Activated naive CD8-positive, alpha-beta T cell treated with anti-CD3 and anti-CD28 coated beads, Interleukin-2, amount 10 ng/mL, durations not matched to agents 7 days and 5 days (primary cell): ENCODE measurements at places on chromosomes 1 and 21.

DNA sequence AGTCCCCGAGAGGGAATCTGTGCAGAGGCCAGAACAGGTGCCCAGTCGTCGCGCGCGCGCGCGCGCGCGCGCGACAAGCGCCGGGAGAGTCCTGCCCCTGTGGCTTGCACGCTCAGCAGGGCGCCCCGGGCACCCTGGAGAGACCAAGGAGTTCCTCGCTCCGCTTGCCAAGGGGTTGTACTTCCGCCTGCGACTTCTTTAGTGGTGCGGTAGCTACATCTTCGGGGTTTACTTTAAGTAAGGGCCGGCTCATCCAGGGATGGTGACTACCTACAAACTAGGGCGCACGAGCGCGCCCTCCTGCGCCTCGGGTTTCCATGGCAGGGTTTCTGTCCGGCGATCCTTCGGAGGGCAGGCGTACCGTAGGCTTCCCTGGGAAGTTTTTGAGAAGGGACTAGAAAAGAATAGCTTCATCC is 1.4 kb downstream of the LHX4 start:
- peak; percentile 47 for DNase-seq

DNA sequence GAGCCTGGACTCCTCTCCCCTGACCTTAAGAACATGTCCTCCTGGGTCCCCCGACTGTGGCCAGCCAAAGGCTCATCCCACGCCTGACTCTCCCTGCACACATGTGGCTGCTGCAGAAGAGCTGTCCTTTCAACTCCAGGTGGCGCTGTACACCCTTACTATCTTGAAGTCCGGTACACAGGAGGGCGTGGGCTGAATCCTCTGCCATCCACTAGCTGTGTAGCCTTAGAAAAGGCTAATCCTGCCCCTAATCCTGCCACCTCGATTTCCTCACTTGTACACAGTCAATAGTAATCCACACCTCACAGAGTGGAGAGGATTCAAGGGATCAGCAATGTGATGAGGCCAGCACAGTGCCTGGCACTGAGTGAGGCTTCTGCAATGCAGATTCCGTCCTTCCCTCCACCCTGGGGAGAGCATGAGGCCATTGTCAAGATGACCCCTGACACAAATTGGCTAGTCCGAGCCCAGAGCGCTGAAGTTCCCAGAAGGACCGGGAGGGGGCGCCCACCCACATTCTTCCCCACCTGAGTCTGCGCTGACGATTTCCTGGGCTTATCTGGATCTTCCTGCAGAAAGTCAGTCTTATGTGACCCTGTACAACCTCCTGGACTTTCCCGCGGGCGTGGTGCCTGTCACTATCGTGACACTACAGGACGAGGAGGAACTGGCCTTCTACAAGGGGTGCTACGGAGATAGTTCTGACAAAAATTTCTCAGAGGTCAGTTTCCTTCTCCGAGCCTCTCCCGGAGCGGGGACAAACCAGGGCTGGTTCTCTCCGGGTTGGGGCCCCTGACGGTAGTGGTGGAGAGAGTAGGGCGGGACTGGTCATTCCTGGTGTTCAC is 47.1 kb upstream of the DMBX1 start:
- peak; percentile 82 for DNase-seq

GRCh38 chr1:78831731-78832360 is 174.7 kb downstream of the ADGRL4 start:
- no peak for DNase-seq

DNA sequence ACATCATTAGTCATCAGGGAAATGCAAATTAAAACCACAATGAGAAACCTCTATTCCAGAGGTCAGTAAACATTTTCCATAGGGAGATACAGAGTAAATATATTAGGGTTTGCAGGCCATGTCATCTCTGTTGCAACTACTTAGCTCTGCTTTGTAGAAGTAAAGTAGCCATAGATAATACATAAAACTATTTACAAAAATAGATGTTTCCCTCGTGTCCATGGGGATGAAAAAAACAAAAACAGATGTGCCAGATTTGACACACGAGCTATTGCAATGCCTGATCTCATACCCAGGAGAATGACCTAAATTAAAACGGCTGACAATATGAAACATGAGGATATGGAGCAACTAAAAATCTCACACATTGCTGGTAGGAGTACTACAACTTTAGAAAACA is 17.3 kb downstream of the LTN1 start:
- no peak for DNase-seq

DNA sequence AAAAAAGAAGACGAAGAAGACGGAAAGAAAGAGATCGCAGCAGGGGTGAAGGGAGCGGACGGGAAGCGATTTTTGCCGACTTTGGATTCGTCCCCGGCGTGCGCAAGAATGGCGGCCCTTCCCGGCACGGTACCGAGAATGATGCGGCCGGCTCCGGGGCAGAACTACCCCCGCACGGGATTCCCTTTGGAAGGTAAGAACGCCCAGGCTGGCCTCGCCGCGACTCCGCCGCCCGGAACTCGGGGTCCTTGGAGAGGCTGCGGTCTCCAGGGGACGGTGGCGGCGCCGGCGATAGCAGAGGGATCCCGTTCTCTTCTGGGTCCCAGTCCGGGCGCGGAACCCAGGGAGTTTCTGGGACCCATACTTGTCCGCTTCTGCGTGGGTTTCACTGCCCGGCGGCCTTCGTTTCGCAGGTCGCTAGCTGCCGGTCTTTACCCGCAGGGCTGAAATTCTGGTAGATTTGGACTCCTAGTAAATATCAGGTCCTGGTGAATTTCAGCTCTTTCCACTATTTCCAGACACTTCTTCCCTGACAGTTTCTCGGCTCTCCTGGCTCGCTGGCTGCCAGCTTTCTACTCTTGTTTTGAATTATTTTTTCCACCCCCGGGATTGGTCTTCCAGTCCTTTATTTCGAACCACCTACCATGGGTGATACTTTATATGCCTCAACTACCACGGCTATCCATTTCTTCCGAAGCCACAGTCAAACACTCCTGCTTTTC is 1.0 kb downstream of the PAX7 start:
- DNase-seq, result no peak

DNA sequence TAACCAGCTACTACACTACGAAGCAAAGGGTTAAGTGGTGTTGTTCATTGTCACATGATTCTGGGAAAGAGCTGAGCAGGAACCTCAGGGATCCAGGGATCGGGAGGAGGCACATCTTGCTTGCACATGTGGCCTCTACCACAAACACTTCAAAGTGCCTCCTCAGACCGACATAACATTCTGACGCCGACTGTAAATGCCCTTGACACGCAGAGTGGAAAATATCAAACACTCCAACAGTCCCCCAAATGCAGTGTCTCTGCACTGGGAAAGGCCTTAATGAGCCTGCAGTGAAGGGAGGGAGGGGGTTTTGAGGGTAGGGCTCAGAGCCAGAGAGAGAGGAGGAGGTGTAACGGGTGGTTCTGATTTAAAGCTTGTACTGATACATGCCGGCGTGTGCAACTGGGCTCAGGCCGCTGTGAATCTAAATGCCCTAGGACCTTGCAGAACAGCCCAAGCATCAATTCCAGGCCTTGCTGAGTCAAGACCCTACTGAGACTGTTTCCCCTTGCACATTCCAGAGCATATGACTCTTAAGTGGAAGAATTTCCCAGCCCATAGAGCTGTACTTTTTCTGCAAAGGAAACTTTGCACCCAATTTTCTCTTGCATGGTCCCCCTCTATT is 163.7 kb downstream of the NTMT2 start:
- no peak for DNase-seq

DNA sequence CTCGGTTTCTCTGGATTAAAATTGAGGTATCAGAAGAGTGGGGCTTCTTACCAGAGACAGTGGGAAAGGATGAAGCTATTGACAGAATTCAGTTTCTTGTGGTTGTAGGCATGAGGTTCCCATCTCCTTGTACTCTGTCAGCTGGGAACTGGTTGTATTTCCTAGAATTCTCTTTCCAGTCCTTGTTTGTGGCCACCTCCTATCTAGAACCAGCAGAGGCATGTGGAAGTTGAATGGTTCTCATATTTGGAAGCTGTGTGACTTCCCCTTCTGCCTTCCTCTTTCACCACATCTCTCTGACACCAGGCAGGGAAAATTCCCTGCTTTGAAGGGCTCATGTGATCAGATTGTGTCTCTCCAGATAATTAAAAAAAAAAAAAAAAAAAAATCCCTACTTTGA is 457.7 kb upstream of the ADAMTS5 start:
- DNase-seq, result no peak

DNA sequence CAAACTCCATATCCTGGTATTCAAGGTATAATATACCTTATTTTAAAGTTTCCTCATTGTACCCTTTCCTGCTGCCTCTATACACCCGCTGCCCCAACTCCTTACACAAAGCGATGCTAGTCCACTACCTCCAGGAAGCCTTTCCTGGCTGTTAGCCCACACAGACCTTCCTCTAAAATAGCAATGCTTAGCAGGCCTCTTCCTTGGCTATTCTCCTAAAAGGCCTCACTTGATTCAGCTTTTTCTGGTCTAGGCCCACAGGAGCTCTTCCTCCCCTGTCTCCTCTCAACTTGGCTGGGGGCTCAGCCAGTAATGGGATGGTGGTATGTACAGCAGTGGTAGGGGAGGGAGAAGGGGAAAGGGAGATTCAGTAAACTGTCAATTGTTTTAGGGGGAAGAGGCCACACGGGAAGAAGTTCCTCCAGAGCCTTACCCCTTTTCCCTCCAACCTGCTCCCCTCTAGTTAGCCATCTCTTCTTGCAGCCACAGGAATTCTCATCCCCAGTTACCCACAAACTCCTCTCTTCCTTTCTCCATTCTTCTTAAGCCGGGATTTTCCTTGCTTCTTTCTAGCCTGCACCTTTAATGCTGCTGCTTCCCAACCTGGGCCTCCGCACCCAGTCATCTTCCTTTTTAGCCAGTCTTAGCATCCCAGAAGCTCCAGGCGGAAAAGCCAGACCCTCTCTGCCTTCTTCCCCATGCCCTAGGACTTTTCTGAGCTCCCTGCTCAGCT is 2.6 kb downstream of the LRRC41 start:
- DNase-seq, result no peak

GRCh38 chr1:53605181-53605580 is 133.8 kb downstream of the GLIS1 start:
- no peak for DNase-seq

GRCh38 chr21:45532826-45533360 is 9.3 kb downstream of the SLC19A1 start:
- peak; percentile 33 for DNase-seq

DNA sequence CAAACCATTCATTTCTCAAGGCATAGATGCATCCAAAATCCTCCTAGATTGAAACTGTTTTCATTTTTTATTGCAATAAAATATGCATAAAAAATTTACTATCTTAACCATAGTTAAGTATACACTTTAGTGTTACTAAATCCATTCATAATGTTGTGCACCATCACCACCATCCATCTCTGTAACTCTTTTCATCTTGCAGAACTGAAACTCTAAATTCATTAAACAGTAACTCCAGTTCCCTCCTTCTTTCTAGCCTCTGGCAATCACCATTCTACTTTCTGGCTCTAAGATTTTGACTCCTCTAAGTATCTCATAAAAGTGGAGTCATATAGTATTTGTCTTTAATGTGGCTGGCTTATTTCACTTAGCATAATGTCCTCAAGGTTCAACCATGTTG is 236.8 kb downstream of the SMYD3 start:
- DNase-seq, result no peak

DNA sequence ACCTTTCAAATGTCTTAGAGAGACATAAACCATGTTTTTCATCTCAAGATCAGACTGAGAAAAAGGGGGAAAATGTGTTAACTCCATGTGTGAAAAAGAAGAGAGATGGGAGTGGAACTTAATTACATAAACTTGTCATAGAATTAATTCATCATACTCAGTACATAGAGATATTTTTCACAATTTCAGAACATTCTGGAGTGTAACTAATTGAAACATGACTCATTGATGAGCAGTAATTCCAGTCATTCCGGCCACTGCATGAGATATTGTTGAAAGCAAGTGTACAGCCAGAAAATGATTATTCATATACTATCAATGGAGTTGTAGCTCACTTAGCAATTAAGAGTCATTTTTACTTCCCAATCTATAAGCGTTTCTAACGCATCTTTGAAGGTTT is 739.3 kb downstream of the LTN1 start:
- DNase-seq, result no peak

- peak; percentile 19 for DNase-seq
These were observed 7.7 kb upstream of the NPHP4 start for GRCh38 chr1:5999711-6000443.

DNA sequence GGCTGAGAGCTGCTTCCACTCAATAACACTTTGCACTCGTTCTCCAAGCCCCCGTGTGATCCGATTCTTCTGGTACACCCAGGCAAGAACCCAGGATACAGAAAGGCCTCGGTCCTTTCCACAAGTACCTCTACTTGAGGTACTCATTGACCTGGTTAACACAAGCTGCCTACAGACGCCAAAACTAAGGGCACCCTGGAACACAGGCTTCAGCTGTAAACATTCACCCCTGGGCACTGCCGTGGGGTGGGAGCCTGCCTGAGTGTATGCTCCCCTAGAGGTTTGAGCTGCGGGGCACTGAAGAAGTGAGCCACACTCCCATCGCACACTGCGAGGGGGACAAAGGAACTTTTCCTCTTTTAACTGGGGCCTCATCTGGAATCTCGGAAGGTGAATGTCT is 30.5 kb downstream of the LRRC3 start:
- no peak for DNase-seq
